ENCODE measurements at places on chromosomes 7 and 10.
A peak's percentile ranks its signal among the peaks of the same experiment; 100 is the strongest.

GRCh38 chr7:99420213-99420612 is 11.4 kb downstream of the BUD31 start:
- no peak for DNase-seq

DNA sequence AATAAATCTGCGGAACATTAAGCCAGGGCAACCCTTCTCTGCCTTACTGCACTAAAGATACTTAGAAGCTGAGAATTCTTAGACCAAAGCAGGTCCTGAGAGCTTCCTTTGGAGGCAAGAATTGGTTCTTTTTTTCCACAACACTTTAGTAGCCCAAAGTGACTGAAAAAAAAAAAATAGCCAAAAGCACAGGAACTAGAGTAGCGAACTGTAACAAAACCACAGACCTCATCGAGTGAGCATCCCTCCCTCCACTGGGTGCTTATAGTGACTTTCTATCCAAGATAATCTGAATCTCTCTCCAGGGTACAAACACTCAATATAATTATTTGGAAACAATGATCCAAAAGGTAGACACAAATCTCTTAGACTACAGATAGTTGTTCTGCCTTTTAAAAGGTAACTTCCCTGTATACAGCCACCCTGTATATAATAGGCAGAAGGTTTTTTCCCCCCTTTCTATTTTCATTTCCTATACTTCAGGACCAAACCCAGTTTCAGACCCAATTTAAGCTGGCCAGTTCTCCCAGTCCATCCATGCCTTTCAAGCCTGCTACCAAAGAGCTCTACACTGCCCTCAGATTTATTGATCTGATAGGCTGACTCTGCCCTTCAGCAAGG is 31.6 kb upstream of the KCNIP2 start:
- no peak for DNase-seq

- DNase-seq: no peak
Observed at GRCh38 chr7:129828989-129829736, 123.6 kb downstream of the UBE2H start.

- no peak for DNase-seq
Observed at GRCh38 chr10:128573281-128573845, 447.1 kb upstream of the MKI67 start.

DNA sequence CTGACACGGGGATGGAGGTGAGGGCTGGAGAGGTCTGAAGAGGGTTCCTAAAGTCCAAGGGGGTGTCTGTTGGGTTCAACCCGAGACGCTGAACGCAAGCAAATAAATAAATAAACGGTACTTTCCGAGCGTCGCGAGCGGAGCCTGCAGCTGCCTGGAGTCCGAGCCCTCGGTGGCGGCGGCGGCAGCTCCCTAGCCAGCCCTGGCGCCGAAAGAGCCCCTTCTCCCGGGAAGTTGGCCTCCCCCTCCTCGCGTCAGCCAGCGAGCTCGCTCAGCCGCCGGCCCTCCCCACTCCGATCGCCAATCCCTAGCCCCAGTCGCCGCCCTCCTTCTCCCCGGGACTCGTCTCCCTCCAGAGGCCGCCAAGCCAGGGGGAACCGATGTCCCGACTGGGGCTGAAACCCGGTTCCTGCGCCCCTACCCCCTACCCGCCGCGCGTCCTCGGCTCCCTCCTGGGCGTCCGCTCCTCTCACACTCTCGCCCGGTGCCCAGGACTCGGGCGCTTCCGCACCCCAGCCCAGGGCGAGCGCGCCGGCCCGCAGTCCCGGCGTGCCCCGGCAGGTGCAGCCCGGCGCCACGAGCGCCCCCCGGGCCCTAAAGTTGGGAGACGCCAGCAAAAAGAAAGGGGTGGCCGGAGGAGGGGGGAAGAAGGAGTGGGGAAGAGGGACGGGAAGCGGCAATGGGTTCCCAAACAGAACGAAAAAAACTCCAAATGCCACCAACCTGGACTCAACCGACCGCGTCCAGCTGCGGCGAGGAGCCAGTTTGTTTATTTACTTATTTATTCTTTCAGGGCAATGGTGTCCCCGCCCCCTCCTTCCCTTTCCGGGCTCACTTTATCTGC is at the start of gene GFRA1:
Gene GFRA1, minus strand, starts transcription at position 767 of the 844 bp plus-strand sequence. CDS start 1,177 bp downstream, outside the sequence.
- DNase-seq: peak; percentile 74

DNA sequence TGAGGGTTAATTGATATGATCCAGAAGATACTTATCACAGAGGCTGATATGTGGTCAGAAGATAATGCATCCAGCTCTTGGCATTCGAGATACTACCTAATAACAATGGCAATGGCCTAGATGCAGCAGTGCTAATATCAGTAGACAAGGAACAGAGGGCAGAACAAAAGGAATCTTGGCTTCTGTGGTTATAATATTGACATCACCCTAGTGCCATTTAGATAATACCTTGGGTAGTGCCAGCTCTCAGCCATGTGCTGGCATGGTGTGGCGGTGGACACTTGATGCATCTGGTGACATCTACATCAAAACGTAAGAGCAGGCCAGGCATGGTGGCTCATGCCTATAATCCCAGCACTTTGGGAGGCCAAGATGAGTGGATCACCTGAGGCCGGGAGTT is 101.8 kb downstream of the CALN1 start:
- no peak for DNase-seq

- no peak for DNase-seq
Observed at GRCh38 chr10:129388435-129388834, 78.6 kb upstream of the MGMT start.

DNA sequence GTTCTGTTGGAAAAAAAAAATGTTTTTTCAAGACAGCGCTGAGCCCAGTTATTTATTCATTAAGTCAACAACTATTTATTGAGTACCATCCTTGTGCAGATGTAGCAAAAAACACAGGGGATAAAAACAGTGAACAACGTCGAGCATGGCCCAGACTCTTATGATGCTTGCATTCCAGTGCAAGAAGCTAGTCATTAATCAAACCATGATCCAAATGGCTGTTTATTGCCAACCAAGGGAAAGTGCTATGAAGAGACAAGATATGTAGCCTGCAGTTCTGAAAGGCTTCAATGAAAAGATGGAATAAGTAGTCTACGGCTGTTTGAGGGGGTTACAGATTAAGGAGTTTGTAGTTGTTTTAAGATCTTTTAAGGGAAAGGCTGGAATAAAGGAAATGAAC is 262.3 kb downstream of the NEBL start:
- DNase-seq: no peak

DNA sequence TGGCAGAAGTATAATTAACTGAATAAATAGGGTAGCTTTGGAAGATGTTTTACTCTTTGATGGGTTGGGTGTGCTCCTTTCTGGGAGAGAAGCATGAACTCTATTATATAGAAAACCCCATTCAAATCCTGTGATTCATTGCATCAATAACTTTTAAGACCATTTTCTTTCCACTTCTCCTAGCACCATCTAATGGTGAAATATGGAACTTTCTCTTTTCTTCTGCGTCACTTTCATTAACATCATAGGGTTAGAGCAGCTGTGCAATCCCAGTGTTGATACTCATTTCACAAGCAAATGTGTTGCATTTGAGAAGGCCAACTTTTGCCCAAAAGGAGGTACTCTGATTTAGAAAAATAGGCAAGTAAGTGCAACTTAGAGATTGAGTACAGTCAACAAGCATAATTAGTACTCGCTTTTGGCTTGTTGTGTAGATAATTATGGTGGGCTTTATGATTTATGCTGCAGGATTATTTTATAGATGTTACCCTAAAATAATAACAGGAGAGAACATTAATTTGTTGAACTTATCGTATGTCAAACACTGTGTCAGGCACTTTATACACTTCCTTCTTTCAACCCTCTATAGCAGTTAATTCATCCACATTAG is 92.9 kb downstream of the CPED1 start:
- no peak for DNase-seq

GRCh38 chr10:70576803-70577517 is 25.6 kb downstream of the PRF1 start:
- DNase-seq: no peak

DNA sequence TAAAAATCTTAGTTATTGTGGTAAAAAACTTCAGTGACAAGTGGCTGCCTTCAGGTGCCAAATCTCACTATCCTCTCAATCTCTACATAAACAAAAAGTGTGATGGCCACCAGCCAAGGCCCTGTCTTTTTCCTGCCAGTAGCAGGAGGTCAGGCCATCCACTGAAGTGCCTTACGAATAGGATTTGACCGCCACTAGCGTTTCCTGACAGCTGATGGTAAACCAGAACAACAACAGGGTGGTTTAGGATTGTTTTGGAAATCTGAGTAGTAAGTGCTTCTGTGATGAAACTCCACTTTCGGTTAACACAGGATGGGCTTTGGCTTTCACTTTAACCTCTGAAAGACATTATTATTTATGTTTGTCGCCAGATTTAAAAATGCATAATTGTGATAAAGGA is 55.7 kb upstream of the OGDHL start:
- DNase-seq: no peak

- no peak for DNase-seq
Observed at GRCh38 chr7:8260871-8261694, 884 bp downstream of the ICA1 start.

- DNase-seq: no peak
Observed at GRCh38 chr7:100674411-100675104, 1.0 kb downstream of the GNB2 start.

DNA sequence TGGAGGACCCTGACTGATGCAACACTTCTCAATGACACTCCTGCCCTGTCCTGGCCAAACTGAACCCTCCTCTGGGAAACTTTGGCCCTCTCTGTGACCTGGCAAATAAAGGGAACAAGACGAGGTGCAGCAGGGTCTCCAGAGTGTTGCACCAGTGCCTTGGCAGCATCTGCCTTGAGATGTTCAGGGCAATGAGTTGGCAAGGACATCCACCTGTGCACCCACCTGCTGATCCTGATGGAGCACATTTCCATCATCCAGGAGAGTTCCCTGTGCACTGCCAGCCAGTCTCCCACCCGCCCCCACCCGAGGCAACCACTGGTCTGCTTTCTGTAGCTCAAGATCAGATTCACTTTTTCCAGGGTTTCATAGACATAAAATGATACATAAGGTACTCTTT is 407.4 kb downstream of the GRID1 start:
- no peak for DNase-seq

DNA sequence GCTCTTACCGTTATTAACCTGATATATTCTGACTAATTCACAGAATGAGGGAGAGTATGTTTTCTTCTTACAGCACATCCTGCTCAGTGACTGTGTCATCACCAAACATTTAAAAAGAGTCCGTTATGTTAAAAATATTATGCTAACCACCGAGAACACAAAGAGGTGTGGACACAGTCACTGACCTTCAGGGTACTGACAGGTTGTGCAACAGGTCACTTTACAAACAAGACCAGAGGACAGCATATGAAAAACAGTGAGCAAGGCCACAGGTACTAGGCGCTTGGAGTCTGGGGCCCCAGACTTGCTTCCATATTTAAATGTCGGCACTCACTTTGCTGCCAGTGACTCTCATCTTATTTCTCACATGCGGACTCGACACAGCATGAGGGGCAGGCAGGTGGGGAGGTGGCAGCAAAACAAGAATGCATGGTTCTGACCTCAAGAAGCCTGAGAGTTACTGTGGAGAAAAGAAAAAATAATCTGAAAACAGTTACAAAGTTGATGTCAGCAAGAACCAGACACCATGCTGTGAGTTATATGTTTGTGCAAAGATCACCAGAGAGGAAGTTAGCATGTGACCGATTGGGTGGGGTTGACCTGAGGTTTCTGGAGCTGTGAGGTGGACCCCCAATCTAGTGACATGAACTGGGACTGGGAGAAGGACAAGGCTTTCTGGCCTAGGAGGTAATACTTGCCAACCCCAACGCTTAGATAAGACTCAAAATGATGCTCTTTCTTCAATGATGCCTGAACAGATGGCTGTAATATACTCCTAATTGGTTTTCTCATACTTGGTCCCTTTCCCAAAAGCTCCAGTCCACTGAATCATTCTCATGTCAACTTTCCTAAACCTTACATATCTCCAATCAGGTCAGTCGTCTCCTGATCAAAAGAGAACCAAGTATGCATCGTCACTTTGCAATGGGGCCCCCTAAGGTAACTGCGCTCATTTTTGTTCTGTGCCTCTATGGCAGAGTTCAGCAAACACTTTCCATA is 102.4 kb downstream of the HIPK2 start:
- DNase-seq: no peak

Measured in type B pancreatic cell (in vitro differentiated cells).